ENCODE measurements at places on chromosomes 7 and 10.

GRCh38 chr7:5232874-5233273 is 42.8 kb downstream of the WIPI2 start:
- no peak for DNase-seq

- DNase-seq: no peak
Measured at GRCh38 chr7:837001-837400, 4.7 kb downstream of the SUN1 start.

GRCh38 chr7:100975371-100975821 is 6.0 kb downstream of the MUC12 start:
- DNase-seq: no peak

DNA sequence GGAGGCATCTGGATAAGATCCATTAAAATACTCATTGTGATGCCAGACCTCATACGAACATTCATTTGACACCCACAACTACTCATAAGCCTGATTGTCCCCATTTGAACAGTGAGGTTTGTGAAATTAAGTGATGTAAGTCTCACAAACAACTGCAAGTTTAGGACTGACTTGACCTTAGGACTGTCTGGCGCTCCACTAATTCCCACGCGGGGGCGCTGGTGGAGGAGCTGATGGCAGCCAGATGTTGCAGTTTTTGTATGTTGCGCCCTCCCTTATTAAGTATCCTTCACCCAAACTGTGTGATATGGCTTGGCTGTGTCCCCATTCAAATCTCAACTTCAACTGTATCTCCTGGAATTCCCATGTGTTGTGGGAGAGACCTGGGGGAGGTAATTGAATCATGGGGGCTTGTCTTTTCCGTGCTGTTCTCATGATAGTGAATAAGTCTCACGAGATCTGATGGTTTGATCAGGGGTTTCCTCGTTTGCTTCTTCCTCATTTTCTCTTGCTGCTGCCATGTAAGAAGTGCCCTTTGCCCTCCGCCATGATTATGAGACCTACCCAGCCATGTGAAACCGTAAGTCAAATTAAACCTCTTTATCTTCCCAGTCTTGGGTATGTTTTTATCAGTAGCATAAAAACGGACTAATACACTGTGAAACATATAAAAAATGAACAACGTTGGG is 20.3 kb upstream of the TIAL1 start:
- peak; percentile 26 for DNase-seq

DNA sequence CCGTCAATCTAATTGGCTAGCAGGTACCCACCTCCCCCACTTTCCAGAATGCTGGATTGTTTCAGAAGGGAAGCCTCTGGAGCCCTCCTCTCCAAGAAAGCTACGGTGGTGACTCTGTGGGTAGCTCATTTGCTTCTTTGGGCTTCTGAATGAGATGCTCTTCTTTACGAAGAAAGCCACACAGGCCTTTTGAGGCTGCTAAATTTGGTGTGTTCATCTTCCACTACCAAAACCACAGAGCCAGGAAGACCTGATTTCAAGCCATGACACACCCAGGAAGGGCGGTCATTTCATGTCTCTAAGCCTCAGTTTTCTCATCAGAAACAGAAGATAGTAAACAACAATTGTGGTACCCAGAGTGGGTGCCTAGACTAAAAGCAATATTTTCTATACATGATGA is 901.2 kb downstream of the KCNMA1 start:
- no peak for DNase-seq

DNA sequence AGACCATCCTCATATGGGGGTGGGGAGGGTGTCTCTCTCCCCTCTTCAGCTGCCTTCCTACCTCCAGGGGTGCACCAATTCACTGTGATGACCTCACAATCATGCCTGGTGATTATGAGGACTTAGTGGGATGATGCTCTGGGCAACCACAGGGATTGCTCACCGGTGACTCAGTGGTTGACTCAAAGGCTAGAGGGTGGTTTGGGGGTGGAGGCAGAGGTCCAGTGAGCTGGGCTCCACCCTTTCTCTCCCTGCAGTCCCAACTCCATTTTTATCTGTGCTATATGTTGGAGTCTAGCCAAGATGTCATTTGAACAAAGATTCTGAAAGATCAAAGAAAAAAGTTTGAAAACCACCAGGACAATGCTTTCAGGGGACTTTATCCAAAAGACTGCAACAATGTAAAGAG is 286.9 kb downstream of the KCNMA1 start:
- DNase-seq: peak; percentile 3

DNA sequence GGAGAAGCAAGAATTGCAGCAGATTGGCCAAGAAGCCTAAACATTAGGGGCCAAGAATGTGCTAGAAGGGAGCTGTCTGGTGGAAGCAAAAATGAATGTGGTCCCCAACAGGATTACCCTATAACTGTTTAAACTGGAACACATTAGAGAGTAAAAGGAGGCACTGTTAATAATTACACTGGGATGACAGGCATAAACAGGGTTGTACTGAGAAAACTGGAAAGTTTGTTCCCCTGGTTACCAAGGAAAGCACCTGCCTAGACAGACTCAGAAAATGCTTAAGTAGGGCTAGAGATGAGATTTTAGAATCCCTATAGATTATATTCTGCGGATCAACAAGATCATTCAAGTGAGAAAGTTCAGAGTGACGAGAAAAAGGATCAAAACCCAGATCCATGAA is 100.8 kb downstream of the CTTNBP2 start:
- no peak for DNase-seq

DNA sequence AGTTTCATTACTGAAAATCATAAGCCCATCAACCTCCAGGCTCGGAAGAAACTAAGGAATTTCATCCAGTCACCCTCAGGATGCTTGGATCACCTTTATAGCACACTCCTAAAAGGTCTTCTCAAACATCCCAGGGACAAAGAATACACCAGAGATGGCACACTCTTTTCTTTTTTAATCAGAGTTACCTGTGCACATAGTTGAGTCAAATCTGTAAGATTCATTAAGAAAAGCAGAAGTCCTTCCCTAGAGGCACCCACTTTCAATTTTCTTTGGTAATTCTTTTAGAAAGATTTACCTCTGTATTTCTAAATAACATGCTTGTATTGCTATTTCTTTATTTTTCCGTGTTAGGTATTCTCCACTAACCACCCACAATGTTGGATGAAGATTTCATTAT is 50.6 kb upstream of the IL6 start:
- DNase-seq: no peak

DNA sequence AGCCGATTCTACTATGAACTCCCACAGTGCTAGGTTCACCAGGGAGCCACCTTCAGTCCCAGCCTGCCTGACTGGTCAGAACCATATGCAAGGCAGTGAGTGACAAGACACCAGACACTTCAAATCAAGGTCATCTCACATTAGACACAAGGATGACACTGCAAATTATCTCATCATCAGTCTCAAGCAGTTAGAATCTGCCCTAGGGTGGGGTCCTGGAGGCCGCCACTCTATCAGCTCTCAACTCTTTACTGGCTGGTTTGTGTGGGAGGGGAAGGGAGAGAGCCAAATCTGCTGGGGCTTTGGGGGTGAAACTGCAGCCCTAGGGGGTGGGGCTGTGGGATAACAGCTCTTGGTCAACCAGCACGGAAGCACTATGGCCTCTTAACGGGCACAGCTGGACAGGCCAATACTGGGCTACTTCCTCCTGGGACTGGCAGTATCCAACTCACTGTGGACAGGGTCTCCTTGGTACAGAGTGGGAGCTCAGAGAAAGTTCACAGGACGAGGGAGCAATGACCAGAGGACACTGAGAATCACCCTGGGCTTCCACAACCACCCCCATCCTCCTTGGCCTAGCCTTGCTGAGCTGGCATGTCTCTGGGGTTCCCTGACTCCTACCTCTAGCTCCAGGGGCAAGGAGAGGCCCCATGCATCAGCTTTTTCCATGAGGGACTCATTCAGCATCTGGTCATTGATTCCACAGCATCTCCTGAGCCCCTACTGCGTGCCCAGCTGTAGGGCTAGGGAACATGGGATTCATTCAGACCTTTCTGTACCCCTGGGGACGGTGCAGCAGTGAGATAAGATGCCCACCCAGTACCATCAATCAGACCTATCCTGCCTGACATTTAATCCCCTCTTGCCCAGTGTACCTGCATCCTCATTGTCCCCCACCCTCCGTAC is 5.4 kb downstream of the GPRIN2 start:
- DNase-seq: no peak

GRCh38 chr10:119413471-119414080 is 128.9 kb downstream of the RGS10 start:
- DNase-seq: no peak

- no peak for DNase-seq
Measured at GRCh38 chr7:19112274-19113001, 5.0 kb downstream of the TWIST1 start.

- no peak for DNase-seq
Measured at GRCh38 chr10:113020475-113020753, 70.4 kb downstream of the TCF7L2 start.

- DNase-seq: no peak
Measured at GRCh38 chr10:72875250-72876055, 18.1 kb upstream of the OIT3 start.

GRCh38 chr7:157389951-157390730 is 53.3 kb downstream of the DNAJB6 start:
- DNase-seq: no peak

Data from stimulated activated CD4-positive, alpha-beta T cell treated with anti-CD3 and anti-CD28 coated beads, Interleukin-2, amount 100 ng/mL, for 24 hours (primary cell).